ENCODE measurements at places on chromosomes 4 and X.

GRCh38 chr4:43564591-43564990 is 672.1 kb downstream of the GRXCR1 start:
- no peak for DNase-seq

- no peak for DNase-seq
Observed at GRCh38 chr4:143127621-143128020, 57.1 kb upstream of the USP38 start.

GRCh38 chr4:73028621-73029020 is 40.9 kb downstream of the COX18 start:
- no peak for DNase-seq

GRCh38 chr4:184282251-184282713 is 64.6 kb upstream of the ENPP6 start:
- no peak for DNase-seq

DNA sequence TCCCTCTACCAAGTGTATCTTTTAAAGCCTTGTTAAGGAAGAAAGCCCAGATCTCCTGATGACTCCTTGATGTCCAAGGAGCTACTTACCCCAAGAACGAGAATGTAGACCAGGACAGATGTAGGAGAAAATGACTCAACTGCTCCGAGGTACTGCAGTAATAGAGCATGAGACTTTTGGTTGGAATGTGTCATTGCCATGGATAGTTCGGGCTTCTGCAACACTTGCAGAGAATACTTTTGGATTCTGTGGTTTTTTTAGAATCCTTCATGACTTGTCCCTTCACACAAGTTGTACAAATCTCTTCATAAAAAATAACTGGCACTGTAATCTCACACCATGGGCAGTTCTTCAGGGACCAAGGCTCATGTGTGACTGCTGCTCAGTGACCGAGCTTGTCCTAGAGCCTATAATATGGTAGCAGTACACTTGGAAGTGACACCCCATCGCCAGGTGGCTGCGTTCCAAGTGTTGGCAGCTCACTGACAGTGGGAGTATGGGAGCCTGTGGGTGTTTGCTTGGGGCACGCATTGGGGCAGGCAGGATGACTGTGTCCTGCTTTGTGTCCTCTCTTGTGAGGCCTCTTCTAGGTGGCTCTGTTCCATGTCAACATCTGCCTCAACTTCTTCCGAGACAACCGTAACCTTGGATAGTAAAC is 87.9 kb upstream of the WDR1 start:
- no peak for DNase-seq

- DNase-seq: no peak
Observed at GRCh38 chr4:89434364-89434988, 126.9 kb upstream of the GPRIN3 start.
